ENCODE measurements at places on chromosomes 1 and 21.

- no peak for DNase-seq
Measured at GRCh38 chr21:44979687-44980561, 40.1 kb downstream of the SLX9 start.

DNA sequence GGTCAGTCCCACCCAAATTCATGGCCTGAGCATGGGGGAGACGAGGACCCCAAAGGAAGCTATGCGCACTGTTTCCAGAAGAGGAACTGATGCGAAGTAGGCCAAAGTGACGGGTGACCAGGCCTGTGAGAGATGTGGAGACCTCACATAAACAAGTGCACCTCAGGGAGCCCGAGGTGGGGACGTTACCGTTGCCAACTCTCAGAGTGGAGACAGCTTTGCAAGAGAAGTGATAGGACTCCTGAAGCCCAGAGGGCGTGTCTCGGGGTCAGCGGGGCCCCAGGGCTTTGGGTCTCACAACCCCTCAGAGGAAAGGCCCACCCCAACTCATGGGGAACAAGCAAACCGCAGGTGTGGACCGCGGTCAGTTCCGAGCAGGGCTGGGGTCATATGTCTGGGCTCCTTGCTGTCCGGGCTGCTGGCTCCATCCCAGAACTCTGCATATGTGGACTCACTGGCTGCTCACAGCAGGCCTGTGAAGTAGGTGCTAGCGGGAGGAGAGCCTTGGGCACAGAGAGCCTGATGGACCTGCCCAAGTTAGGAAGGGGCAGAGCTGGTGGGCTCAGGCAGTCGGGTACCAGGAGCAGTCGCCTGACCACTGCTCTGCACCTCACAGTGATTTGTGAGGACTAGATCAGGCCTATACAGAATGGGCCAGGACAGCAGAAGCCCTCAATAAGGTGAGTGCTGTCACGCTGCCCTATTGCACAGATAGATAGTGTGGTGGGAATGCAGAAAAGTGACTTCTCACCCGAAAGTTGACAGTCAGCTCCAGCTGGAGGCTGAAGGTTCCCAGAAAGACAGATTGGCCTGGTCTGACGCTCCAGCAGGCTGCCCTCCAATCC lies 26.2 kb downstream of the STUM start:
- DNase-seq, result no peak

- no peak for DNase-seq
Measured at GRCh38 chr1:201527879-201528278, 11.0 kb upstream of the NAV1 start.

DNA sequence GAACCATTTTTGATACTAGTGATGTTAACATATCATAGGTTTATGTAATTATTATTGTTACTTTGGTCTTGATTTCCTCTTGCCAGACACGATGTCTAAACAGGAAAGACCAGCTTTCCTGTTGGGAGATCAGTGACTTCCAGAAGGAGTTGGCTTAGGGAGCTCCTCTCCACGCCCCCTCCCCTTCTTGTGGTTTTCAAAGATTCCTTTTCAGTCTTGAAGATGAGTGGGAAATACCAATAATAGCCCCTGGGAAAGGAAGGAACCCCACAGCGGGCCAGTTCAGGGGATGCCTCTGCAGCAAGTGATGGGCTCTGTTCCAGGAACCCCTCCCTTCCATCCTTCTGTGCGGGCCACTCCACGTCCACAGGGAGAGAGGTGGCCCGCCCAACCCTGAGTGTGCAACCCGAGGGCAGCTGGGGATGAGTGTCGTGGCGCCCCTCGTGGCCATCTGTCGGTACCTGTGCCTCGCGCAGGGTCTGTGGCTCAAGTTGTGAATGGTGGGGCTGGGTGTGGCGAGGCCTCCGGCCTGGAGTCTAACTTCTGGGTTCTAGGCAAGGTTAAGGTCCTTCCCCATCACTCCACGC lies 65.7 kb downstream of the TLR5 start:
- DNase-seq, result no peak

- no peak for DNase-seq
Measured at GRCh38 chr1:163046071-163046470, 23.1 kb upstream of the RGS4 start.

Measured in NCI-H187 (cell line).